Activated T-cell treated with anti-CD3 and anti-CD28 coated beads, Interleukin-2, amount 50 U/mL, for 4 hours (primary cell): ENCODE measurements at places on chromosomes 4 and X. TPM values are rescaled to one million over a fixed set of nuclear protein-coding genes. Genes with fewer than 3 reads are reported as not detected.

The MAGEA2B gene
- total RNA-seq, result not detected

The LGI2 gene
- not detected for total RNA-seq

The RASGEF1B gene
- 24.5 TPM for total RNA-seq

The AFM gene
- not detected for total RNA-seq

The HS3ST1 gene
- total RNA-seq, result 0.71 TPM

The FGFRL1 gene
- 29.6 TPM for total RNA-seq

The ADH1A gene
- total RNA-seq, result not detected

The FRAS1 gene
- 0.08 TPM for total RNA-seq

The GRIA3 gene
- not detected for total RNA-seq

The PABPC1L2A gene
- not detected for total RNA-seq

The ATP5ME gene
- total RNA-seq, result 244 TPM

The TCEAL3 gene
- total RNA-seq, result 2.5 TPM

The ADH1C gene
- total RNA-seq, result 0.16 TPM

The FAM47A gene
- not detected for total RNA-seq

The SERTM2 gene
- not detected for total RNA-seq

The SLC35A2 gene
- 31.5 TPM for total RNA-seq

The RENBP gene
- 6.9 TPM for total RNA-seq

The EOLA2 gene
- 51.4 TPM for total RNA-seq

The F11 gene
- total RNA-seq, result not detected

The TRAM1L1 gene
- total RNA-seq, result not detected

The BST1 gene
- not detected for total RNA-seq

The KLHL34 gene
- total RNA-seq, result 0.53 TPM

The QRFPR gene
- total RNA-seq, result not detected

The SMARCAD1 gene
- 33.2 TPM for total RNA-seq

The NPNT gene
- total RNA-seq, result 0.26 TPM

The NELFA gene
- 62.5 TPM for total RNA-seq

The CT45A1 gene
- not detected for total RNA-seq

The PAGE3 gene
- not detected for total RNA-seq

The SSX4 gene
- not detected for total RNA-seq

The SH2D1A gene
- 40.5 TPM for total RNA-seq

The SLC2A9 gene
- 3.0 TPM for total RNA-seq
